ENCODE measurements at places on chromosomes 11 and 22.

GRCh38 chr11:12103411-12104225 is 6.8 kb upstream of the MICAL2 start:
- no peak for DNase-seq

DNA sequence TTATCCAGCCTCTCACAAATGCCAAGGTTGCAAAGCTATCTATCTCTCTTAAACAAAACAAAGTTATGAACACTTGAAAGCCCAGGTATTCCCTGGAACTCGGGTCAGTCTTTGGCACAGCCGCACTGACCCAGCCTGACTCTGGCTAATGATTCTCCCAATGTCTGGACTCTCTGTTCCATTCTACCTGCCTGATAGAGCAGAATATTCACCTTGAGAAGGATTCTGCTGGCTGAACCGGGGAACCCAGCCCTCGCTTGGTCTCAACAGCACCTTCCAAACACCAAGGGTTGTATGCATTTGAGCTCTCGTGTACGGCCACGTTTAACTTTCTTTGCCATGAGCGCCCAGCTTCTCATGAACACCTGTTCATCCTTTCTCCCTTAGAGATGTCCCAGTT is 116.8 kb downstream of the ZBTB16 start:
- DNase-seq: no peak

- DNase-seq: no peak
Observed at GRCh38 chr11:28822576-28822975, 714.4 kb downstream of the METTL15 start.

- peak; percentile 30 for DNase-seq
Observed at GRCh38 chr22:30291058-30291892, 2.0 kb upstream of the CASTOR1 start.

DNA sequence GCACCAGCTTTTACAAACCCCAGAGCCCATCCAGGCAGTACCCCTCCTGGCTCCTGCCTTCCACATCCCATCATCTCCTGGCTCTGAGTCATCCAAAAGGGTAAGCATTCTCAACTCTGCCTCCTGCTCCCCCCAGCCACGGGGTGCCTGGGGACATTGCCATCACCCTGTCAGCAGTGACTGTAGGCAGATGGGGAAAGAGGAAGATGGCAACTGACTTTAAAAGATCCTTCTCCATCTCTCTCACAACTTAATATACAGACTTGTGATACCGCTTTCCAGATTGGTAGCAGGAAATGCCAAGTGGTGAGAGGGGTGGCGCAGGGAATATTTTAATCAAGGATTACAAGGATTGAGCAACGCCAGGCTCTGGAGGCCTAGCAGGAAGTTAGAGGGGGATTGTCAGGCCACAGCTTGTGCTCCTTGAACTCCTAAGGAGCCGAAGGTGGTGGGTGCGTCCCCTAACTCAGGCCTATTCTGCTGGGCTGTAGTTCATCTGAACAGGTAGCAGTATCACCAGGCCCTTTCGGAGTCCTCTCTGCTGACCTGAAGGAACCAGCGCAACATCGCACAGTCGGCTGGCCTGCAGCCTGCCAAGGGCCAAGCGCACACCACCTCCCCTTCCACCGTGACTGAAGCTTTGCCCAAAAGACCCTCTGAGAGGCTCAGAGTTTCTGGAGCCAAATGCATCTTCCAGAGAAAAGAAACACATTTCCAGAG is 83.3 kb downstream of the ZC3H12C start:
- peak; percentile 66 for DNase-seq

GRCh38 chr22:35155403-35156025 is 89.6 kb downstream of the ISX start:
- peak; percentile 70 for DNase-seq

DNA sequence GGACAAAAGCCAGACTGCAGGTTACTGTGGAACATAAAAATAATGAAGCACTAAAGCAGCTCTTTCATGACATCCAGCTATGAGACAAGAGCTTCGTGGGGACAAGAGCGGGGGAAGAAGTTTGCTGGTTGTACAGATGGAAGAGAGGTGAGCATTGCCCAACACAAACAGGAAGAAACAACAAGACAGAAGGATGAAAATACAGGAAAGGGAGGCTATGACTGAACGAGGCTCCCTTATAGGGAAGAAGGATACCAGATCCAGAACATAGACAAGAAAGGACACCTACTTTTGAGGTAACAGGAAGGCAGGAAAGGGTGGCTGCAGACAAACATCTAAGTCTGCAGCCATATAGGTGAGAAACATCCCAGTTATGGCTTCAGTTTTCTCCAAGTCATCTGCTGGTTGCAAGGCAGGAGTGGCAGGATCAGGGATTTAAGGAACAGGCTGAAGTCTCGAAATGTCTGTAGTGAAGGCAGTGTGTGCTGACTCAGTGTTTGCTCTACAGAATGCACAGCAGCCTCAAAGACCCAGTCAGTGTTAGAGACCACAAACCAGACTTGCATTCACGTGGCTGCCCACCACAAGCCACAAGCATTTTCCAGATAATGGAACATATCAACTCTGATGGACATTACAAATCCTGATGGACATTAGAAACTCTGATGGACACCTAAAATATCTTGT is 1.9 kb downstream of the CLTCL1 start:
- DNase-seq: no peak

DNA sequence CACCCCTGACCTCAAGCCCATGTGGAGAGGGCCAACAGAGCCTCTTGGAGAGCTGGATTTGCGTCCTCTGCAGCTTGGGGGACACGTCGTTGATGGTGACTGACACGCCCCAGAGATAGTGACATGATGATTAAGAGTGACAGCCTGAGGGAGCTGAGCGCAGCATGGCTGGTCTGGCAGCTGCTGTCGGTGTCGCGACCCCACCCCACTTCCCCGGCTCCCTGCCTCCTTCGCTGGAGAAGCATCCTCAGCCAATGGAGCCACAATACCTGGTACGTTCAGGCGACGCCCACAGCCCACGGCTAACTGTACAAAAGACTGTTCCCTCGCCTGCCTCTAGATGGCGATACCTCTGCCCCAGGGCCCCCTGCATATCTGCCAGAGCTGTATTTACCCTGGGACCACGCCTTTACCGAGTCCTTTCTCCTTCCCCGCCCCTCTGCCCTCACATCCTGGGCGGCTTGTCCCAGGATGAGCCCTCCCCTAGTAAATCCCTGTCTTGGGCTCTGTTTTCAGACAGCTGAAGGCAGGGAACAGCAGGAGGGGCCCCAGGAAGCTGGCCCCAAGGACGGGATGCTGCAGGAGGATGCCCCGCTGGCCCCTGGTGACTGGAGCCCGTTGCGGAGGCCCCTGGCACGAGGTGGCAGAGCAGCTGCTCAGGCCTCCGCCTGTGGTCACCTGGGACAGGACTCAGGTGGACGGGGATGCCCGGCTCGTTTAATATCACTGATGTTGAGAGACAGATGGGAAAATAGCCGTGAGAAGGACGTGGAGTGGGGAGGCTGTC is 90.6 kb downstream of the RPS6KA4 start:
- peak; percentile 93 for DNase-seq

- no peak for DNase-seq
Observed at GRCh38 chr22:23065495-23066122, 4.7 kb upstream of the GNAZ start.

DNA sequence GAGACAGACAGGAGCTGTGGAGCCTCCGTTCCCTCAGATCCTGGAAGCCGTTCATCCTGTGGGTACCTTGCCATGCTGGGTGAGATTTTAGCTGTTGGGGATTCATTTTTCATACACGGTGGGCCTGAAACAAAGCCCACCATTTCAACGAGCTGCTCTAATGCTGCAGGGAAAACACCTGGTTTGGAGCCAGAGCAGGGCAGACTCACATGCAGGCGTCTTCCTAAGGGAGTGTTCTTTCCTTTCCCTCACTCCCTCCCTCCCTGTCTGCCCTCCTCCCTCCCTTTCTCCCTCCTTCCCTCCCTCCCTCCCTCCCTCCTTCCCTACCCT is 52.5 kb downstream of the CD6 start:
- DNase-seq: no peak

DNA sequence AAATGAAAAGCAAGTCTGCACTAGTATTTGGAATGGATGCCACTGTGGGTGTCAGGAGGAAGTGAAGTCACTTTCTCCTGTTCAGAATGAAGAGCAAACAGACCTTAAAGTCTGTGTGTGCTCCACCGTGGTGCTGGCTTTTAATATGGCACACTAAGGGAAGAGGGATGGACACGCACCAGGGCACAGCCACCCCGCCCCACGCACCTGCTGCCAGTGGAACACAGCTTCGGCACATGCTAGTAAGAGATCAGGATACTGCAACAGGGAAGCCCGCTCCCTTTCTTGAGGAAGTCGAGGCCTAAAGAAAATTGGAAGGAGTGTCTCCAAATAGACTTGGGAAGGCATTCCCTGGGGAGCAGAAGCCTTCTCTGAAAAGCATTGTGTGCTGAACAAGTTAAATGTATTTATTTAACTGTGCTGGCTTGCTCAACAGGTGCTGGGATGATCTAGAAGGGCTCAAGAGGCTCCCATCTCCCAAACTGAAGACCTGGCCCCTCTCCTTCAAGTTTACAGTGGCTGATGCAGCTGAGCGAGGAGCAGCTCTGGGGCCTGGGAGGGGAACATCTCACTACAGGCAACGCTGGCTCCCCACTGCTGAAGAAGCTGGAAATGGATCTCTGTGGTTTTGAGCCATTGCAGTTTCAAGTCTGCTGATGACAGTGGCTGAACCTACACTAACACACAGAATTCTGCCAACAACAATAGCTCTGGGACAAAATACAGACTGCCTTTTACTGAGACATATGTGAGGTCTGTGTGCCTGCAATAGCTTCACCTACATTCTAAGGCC is 504.6 kb upstream of the B3GAT1 start:
- no peak for DNase-seq

GRCh38 chr11:26227883-26228502 is 103.9 kb upstream of the ANO3 start:
- DNase-seq: no peak

GRCh38 chr11:61270354-61271076 is 24.6 kb downstream of the VWCE start:
- no peak for DNase-seq

GRCh38 chr11:72684236-72684912 is 10.2 kb upstream of the PDE2A start:
- DNase-seq: peak; percentile 88

DNA sequence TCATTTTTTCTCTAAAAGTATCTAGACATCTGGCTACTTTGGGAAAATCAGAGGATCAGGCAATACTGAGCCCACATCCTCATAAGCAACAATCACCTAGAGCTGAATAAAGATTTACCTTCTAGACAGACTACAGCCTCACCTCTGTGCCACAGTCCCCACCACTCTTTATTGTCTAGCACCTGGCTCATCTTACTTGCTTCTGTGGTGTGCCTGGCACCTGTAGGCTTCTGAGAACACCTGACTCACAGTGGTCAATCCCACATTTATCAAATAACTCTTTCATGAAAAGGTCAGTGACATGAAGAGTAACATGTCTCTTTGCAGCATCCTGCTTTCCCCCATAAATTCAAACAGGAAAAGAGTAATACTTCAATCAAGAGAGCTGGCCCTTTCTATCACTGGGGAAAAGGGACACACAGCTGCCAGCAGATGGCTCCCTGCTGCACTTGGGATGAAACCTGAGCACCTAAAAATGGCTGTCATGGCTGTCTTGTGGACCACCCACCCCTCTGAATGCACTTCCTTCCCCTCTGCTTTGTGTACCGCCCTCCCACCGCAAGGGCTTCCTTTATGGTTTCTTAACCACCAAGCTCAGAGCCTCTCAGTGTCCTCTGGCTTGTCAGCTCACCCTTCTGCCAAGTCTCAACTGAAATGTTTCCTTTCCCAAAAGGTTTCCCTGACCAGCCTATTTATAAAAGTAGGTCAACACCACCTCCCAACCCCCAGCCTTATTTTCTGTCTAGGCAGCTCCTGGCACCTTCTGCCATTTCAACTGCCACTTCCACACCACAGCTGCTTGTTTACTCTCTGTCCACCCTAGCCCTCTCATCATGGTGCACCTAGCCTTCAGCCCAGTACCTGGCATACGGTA is 9.3 kb downstream of the TFIP11 start:
- peak; percentile 87 for DNase-seq

DNA sequence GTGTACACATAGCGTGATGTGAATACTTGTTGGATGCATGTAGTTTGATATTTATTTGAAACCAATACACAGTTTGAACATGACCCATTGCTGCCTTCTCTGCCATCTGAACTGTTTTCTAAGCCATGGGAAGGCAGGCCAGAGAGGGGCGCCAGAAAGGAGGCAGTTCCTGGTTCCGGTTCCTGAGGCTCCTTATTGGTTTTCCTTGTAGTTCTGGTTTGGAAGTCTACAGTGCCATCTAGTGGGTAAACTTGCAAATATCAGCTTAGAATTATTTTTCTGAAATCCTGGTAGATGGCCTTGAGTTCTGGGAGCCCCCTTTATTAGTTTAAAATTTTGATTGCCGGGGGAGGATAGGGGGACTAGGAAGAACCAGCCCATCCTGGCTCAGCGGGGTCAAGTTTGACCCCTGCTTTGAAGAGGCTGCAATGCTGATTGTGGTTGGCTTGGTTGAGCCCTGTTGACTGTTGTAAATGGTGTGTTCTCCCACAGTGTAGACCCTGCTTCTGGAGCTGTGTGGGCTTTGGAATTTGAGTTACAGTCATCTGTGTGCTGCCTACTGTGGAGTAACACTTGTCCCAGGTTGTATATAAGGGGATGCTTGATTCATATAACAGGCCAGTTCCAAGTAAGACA is 48.4 kb downstream of the GRAMD1B start:
- DNase-seq: peak; percentile 93

DNA sequence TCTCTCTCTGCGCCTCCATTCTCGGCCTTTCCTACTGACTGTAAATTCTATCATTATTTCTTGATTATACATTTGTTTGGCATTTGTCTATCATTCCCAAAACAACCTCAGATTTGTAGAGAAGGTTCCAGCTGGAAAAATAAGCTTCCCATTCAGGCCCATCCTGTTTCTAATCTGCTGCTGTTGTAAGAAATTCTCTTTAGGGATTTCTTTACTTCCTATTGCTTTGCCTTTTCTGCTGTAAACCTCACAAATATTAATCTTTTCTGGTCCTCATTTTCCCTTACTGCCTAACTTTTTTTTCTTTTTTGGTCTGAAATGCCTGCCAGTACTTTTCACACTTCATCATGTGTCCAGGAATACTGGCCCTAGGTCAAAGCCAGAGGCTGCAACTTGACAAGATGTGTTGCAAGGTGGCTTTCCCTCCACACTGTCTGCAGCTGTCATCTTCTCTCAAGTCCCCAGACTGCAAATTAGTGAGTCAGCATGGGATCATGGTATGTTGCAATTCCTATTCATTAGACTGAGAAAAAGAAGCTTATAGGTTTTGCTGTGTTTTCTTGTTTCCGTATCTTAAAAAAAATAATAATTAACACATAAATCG is 858.7 kb upstream of the CHORDC1 start:
- DNase-seq: peak; percentile 78

GRCh38 chr11:62427630-62428233 is 8.9 kb downstream of the SCGB1A1 start:
- DNase-seq: no peak

- no peak for DNase-seq
Observed at GRCh38 chr22:42227435-42227834, 43.0 kb downstream of the TCF20 start.

DNA sequence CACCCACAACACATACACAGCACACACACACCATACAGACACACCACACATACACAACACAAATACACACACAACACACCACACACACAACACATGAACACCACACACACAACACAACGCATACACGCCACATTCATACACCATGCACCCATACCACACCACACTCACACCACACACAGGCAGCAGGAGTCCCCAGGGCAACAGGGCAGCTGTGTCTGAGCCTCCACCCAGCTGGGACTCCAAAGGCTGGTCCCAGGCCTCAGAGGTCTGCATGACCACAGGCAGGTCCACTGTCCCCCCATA is 3.3 kb upstream of the WNT7B start:
- no peak for DNase-seq

All from mesendoderm (in vitro differentiated cells).